ENCODE measurements at places on chromosomes 3 and 15.

DNA sequence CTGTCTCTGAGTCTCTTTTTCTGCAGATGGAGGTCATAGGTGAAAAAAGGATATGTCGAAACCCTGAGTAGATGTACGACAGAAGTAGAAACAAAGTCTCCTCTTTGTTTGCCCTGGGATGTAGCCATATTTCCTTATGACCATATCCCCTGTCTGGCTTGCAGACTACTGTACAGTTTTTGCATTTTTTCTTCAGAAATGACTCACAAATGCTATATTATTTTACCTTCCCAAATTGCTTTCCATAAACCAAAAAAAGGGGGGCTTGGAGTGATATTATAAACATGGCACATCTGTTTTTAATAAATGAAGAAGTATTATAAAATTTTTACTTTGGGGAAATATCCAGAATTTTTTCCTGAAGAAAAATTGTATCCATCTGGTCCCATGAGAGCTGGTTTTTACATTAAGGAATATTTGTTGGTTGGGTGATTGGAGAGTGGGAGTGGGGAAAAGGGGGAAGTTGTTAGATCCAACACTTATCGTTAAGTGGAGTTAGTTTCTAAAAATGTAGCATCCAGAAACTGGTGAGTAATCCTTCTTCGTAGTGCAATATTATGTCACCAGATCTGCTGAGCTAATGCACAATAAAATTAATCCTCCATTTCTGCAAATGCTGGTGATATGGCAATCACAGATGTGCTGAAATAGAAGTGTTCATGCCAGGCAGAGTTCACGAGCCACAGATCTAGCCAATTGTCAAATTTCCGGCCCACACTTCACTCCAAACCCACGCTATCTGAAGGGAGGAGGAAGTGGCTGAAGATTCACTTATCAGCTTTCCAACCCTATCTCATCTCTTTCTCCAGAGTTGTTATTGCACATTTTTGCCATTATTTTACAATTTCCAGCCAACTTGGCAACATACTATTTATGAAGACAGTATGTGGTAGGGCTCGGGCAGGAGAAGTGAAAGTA is 313.6 kb upstream of the ATP11B start:
- no peak for DNase-seq

GRCh38 chr3:44080474-44081072 is 161.1 kb upstream of the TOPAZ1 start:
- no peak for DNase-seq

DNA sequence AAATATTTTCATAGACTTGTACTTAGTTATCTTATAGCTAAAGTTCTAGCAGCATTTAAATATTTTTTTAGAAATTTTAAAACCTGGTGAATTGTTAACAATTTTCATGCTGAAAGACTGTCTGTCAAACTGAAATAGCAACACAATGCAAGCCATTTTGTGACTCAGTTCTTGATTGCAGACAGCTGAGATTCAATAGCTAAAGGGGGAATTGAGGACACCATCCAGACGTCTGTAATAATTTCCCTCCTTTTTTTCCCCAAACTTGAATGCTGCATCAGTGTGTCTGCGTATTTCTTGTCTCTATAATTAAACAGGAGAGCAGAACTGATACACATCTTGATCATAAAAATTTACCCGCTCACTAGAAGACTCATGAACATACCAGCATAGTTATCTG is 468.3 kb downstream of the GBE1 start:
- no peak for DNase-seq

DNA sequence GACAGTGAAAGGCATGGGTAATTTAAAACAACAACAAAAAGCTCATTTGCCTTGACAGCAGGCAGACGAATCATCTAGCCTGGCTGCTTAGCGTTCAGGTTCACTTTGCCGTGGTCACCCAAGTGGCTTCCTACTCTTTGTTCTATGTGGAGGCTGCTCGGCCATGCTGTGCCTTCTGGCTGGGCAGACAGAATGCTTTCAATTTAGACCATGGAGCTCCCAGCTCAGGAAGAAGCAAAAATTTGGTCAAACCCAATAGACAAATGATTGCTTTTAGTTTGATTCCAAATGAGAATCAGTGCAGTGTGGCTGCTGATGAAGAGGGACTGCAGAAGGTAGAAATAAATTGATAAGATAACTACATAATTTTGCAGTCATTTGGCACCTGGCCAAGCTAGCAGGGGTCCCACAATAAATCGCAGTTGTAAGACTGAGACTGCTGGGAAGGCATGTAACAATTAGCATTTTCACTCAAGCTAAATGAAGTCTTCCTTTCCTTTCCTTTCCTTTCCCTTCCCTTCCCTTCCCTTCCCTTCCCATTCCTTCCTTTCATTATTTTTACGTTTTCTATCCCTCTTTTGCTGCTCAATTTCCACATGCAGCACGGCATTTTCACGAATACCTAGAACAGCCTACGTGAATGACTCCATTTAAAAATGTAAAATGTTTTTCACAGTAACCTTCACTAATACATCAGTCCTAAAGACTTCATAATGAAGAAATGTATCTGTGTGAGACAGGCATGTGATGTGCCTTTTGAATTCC is 360.4 kb upstream of the TGFBR2 start:
- no peak for DNase-seq

DNA sequence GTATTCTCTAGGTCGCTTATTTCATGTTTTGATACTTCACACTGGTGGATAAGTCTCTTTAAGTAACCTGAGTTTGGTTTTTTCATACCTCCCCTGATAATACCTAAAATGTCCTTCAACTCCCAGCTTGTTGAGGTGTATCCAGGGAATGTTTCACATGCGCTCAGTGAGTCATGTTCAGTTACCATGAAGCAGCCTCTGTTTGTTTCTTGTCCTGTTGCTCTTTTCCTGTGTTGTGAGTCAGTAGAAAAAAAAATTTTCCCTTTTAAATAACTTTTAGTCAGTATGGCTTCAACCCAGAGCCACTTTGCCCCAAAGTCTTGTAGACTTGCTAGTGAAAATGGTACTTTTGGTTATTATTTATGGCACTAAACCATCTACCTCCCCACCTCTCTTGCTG is 278.4 kb upstream of the ZPLD1 start:
- no peak for DNase-seq
